ENCODE measurements at places on chromosomes 16 and 17. TPM values are rescaled to one million over a fixed set of nuclear protein-coding genes. Genes with fewer than 3 reads are reported as not detected.

Gene CCDC137
- total RNA-seq = 6.2 TPM

Gene CCL5
- not detected for total RNA-seq

Gene MFAP4
- total RNA-seq = 137 TPM

Gene HAGHL
- total RNA-seq = 14.1 TPM

- no peak for DNase-seq
Observed at GRCh38 chr16:11447836-11448235, 102.6 kb downstream of the RMI2 start.

GRCh38 chr16:13883276-13883675 is 36.7 kb upstream of the ERCC4 start:
- DNase-seq = no peak

GRCh38 chr17:6018788-6019187 is 51.4 kb upstream of the WSCD1 start:
- DNase-seq = no peak

DNA sequence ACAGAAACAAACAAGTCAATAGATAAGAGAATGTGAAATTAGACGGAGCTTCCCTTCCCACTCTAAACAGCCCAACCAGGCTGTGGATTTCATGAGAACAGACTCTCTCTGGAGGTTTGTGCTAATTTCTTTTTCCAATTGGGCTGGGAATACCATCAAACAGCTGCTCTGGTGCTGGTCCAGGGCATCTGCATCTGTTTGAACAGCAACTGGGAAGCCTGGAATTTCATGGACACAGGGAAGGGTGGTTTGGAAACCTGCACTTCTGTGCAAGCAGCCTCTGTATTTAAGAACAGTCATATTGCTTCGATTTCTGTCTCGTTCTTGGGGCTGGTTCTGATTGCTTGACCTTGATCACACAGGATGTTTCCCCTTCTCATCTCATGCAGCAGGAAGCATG is 88.7 kb downstream of the FOXL1 start:
- DNase-seq = no peak

GRCh38 chr17:7627250-7628121 is at the start of gene SAT2:
Gene SAT2 (minus strand): TSS chr17:7627821. CDS start chr17:7627635, 186 bp downstream.
- peak; percentile 95 for DNase-seq

DNA sequence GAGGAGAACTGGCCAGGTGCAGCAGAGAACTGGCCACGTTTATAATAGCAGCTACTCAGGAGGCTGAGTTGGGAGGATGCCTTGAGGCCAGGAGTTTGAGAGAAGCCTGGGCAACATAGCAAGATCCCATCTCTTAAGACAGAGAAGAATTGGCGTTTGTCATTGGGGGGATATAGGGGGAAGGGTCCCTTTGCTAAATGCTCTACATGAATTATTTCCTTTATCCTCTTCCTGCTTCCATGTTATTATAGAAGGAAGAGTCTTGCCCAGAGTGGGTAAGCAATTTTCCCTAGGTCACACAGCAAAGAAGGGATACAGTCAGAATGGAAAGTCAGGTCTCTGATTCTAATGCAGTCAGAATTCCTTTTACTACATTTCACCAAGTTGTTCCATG is 68.0 kb downstream of the MYH11 start:
- no peak for DNase-seq

DNA sequence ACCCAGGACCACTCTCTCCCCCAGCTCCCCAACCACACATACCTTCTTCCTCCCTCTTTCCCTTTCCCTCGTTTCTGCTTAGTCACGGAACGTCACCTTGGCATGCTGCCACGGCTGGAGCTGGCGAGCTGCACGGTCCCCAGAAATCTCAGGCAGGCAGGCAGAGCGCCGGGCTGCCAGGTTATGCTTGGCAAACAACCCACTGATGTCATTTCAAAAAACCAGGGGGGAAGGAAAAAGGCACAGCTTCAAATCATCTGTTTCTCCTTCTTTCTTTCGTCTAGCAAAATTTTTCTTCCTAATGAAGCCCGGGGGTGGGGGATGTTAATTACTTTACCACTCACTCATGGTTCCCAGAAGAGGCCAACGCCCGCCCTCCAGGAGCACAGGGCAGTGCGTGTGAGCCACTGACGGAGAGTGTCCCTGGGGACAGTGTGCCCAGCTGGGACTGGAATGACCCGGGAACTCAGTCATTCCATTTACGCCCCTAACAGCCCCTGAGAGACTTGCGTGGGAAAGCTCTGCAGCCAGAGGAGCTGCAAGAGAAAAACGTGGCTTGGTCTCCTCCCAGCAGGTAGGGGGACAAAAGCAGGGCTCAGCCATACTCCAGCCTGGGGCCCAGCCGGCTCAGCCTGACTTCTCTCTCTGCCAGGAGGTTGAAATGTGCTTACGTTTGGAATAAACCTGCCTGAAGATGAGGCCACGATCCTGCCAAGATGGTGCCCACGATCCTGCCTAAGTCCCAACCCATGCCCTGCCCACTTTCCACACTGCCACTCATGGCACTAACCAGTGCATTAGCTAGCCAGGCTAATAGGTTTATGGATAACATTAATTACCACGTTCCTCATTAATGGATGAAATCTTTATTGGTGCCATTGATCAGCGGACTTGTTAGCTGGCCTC is 198.9 kb downstream of the ZFHX3 start:
- DNase-seq = peak; percentile 91

GRCh38 chr16:15466886-15467781 is 32.7 kb downstream of the BMERB1 start:
- no peak for DNase-seq

GRCh38 chr16:68386628-68387027 is 61.7 kb downstream of the SMPD3 start:
- no peak for DNase-seq

DNA sequence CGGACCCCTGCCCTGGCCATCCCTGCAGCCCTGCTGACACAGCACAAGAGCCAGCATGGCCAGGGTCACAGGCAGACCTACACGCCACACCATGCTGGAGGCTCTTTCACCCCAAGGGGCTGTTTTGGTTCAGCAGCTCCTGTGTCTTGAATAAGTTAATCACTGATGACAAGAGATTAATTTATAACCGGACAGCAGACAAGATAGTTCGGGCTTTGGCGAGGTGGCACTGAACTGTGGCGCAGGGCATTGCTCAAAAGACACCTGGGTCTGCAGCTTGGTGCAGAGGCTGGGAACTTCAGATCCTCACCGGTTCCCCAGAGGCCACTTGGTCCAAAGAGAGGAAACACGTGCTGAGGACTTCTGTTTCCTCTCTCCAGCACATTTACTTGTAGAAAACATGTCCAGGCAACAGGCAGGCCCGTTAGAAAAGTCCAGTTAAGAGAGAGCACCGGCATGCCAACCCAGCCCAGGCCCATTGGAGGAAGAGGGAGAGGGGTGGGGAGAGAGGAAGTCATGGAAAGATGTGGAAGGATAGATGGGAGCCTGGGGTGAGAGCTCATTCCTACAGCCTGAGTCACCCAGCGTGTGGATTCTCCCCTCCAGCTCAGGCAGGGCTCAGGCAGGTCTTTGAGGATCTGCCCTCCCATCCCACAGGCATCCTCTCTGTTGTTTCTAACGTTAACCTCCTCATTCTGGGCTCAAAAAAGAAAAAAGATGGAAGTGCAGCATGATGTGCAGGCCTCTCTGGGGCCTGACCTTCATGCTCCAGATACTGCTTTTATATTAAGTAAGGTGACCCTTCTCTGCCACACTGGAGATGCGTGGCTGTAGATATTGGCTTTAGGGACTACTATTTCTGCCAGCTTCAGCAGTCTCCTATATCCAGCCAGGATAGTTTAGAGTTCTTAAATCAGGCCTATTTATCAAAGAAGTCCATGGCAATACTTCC is 80.0 kb upstream of the HNF1B start:
- DNase-seq = peak; percentile 92

GRCh38 chr16:49455991-49456745 is 82.6 kb downstream of the C16orf78 start:
- no peak for DNase-seq

DNA sequence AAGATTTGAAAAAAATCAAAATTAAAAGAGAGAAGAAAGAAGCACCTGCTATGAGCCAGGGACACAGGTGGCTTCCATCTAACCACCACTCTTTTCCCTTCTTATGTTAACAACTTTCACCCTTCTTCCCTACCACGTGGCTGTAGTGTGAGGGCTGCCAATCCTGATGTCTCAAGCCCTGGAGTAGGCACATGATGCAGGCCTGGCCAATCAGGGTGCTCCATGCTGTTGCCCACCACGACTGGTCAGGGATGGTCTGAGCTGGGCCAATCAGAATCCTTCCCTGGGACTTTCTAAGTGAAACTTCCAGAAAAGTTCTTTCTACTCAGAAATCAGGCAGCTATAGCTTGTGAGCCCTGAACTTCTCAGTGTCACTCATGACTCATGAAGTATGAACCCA is 140.7 kb downstream of the SDK2 start:
- DNase-seq = no peak

DNA sequence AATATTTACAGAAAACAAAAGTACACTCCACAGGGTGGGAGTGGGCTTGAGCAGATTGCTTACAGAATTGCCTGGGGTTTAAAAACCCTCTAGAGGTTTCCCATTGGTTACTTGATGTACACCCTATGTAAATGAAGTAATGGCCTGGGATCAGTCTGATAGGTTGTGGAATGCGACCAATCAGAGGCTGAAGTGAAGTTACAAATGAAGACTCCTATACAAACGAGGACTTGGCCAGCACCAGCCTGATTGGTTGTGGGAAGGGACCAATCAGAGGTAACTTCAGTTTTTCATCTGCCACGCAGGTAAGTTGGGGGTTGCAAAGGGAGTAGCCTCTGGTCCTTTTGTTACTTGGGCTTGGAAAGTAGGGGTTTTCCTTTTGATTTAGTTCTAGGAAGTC is 8.8 kb downstream of the EEF2K start:
- no peak for DNase-seq

- DNase-seq = no peak
Observed at GRCh38 chr16:49799172-49799571, 56.7 kb downstream of the ZNF423 start.
